Left lung (tissue), 14 donors: ENCODE measurements at places on chromosomes 13 and 19.

GRCh38 chr13:46948338-46948737 is 51.5 kb upstream of the HTR2A start:
- DNase-seq, result no peak

DNA sequence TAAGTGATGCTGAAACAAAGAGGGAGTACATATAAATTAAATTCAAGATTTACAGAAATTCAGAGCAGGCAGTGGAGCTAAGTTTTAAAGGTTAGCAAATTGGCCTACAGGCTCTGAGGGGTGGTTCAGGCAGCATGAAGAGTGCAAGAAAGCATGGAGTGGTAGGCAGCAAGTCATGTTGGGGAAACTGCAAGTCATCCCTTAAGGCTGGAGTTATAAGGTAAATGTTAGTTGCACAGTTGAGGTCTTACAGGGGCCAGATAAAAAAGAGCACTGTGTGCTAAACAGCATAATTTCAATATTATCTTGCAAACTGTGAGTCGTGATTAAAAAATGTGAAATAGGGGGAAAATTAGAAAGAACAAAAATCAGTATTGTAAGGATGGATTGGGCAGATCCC is 106.2 kb downstream of the VWA8 start:
- no peak for DNase-seq

- peak; percentile 70 for DNase-seq
These were observed 33.0 kb downstream of the GJA3 start for GRCh38 chr13:20127562-20128458.

GRCh38 chr13:26895081-26895807 is 134.7 kb upstream of the GPR12 start:
- DNase-seq, result no peak

GRCh38 chr13:29688193-29688592 is 92.7 kb upstream of the SLC7A1 start:
- no peak for DNase-seq

DNA sequence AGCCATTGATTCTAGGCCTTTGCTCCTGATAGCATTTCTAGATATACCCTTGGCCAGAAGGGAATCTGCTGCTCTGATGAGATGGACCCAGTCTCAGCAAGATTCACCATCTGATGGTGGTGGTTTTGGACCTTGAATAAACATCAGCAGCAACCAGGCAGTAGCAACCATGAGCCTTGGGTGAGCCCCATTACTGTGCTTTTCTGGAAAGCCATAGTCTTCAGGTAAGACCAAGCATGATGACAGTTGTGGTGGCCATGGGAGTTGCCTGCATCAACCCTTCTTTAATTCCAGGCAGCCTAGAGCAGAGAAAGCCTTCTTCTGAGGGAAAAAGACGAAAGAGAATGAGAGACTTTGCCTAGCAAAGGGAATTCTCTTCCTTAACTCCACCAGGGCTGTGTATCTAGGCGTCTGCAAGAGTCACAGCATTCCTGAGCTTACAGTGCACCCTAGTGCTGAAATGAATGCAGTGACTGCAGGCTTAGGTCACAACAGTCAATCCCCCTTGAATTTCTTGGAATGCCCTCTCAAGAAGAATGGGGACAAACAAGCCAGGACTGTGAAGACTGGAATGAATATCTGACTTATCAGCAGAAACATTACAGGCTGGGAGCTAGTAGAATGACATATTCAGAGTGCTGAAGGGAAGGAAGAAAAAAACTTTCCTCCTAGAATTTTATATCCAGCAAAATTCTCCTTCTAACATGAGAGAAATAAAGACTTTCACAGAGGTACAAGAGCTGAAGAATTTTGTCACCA is 942.4 kb upstream of the PCDH20 start:
- no peak for DNase-seq

GRCh38 chr13:47081246-47081645 is 184.4 kb upstream of the HTR2A start:
- no peak for DNase-seq

DNA sequence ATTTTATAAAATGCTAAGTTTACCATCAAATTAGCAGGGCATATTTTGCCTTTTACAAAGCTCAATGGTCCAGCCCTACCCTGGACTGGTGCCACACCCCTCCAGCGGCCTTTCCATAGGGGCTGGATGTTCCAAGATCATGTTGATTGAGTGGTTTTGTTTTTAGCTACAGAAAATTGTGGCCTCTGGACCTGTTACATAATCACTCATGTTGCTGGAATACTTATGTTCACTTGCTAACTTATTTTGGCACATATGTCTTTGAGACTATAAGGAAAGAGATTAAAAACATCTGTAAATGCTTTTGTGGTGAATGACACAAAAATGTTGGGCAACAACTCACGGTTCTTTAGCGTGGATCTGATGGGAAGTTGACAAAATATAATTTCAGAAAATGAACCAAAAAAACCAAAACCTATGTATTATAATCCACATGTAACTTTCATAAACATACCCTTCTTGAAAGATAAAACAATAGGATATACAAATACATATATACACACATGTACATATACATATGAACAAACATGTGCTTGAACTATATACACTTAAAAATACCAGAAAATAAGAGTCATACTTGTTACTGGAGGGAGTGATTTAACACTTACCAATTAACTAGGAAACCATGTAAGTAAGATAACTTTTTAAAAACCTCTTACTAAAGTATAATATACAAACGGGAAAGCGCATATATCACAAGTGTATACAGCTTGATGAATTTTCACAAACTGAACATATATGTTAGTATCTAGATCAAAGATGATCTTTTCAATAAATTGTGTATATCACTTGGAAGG is 46.6 kb upstream of the SLC15A1 start:
- peak; percentile 49 for DNase-seq

DNA sequence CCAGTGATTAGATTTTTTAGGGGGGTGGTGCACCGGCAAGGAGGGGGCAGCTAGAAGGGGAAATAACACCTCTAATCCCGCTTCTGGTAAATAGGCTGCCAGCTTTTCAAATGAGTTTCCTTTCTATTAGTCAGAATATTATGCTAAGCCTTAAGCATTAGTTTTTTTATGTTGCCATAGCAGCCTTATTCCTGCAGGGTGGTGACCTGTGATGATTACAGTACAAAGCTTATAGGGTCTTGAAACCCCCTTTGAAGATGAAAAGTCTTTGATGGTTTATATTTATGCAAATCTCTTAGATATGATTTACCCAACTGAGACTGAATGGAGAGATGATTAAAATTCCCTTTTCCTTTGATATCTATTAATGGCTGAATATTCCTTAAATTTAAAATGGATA is 109.8 kb downstream of the ZIC5 start:
- no peak for DNase-seq

DNA sequence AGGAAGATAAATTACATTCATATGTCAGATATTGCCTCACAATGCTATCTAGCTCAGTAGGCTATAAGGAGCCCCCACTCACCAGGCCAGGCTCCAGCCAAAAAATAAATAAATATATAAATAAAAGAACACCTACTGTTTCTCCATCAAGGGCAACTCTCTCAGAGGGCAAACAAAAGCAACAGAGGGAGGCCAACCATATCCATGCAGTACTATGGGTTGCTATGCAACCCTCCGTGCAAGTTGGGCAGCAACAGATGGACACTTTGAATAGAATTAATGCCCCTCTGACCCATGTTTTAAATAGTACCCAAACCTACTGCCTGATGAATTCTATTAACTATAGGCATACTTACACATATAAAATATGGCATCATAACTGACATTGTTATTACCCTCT is 279.8 kb upstream of the EDNRB start:
- no peak for DNase-seq

DNA sequence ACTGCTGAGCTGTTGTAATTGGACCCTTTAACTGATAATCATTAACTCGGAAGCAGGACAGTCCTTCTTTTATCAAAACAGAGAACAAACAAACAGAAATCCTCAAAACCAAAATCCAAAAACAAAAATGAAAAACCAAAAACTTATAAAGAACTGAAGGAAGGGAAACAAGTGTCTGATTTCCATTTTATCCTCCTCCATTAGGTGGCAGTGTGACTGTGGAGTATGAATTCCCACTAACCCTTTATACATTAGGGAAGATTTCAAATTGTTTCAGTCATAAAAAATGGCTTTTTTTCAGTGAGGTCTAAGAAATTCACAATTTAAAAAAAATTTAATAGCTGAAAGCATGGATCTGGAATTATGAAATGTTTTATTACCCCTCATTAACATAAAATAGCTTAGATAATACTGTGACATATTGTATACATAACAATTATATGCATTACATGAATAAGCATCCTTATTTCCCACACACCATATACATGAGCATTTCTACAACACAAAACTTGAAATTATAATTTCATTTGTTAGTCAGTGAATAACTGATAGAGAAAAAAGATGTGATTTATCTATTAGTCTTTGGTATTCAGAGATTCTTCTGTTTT is 1074.3 kb upstream of the PCDH9 start:
- peak; percentile 32 for DNase-seq

DNA sequence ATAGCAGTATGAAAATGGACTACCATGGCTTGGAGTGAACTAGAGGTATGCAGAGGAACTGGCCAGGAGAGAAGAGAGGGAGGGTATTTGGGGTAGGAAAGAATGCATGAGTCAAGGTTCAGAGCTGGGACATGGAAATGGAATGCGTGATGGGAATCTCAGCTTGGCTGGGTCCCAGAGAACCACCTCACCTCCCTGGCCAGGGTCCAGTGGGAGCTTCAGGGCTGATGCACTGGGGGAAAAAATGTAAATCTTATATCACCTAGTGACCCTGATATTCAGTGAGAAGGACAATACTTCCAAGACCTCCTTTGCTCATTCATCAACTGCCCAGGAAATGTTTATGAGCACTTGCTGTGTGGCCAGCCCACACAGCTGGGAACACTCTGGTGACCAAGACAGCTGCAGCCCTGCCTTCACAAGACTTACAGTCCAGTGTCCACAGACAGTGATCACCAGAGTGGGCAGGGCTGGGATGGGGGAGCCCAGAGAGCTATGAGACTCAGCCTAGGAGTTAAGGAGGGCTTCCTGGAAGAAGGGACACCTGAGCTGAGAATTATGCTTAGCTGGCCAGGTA is 12.8 kb downstream of the IGSF23 start:
- DNase-seq, result no peak

GRCh38 chr13:73683746-73684145 is 450.5 kb downstream of the KLF12 start:
- DNase-seq, result no peak

DNA sequence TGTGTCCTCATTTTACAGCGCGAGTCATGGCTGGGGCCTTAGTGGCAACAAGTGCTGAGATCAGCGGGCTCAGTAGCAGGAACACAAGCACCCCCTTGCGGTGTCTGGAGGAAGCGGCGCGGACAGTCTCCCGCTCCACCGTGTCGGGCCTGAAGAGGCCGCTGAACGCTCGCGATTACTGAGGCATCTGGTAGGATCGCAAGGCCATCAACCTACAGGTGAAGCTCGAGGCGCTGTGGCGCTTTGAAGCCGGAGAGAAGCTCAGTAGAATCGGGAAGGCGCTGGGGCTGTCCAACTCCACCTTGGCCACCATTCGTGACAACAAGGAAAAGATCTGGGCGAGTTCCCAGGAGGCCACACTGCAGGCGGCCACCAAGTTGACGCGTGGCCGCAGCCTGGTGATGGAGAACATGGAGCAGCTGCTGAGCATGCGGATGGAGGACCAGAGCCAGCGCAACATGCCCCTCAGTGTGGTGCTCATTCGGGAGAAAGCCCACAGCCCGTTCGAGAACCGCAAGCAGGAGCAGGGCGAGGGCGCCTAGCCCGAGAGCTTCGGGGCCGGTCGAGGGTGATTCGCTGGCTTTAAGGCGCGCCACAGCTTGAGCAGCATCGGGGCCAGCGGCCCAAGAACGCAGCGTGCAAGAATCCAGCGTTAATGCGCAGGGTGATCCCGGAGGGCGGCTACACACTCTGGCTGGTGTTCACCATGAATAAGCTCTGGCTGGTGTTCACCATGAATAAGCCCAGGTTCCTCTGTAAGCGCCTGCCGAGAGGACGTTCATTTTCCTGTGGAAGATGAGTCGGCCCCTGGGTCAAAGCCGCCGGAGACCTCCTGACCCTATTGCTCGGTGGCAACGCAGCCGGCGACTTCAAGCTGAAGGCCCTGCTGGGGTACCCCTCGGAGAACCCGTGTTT is 8.3 kb upstream of the MZF1 start:
- DNase-seq, result peak; percentile 89

DNA sequence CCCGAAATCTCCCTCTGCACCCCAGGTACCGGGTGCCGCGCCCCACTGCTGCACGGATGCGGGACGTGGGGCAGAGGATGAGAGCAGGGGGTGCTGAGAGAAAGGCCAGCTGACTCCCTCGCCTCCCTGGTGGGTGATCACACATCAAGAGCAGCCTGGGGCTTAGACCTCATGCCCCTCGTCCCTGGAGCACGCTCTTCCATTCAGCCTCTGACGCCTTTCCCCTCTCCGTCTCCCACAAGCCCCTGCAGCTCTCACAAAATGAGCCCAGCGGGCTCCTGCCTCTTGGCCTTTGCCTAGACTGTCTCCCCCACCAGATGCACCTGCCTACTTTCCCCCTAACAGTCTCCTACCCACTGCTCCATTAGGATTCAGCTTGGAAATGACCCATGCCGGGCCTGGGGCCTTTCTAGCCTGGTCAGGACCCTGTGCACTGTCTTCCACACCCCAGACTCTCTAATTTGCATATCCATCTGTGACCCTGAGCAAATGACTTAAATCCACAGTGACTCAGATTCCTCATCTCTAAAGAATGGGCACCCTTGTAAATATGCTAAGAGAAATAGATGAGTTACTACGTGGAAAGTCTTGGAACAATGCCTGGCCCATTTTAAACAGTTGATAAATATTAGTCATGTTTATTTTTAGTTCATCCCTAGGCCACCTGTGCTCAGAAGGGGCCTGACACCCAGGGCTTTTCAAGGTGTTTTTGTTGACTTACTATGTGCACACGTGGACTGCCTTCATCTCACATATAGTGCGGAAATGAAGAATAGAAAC is 582 bp upstream of the PTPRH start:
- no peak for DNase-seq

- no peak for DNase-seq
These were observed 921.8 kb downstream of the UQCRFS1 start for GRCh38 chr19:28290963-28291657.

- no peak for DNase-seq
These were observed 792.6 kb upstream of the SLITRK6 start for GRCh38 chr13:86591862-86592261.

GRCh38 chr13:24233351-24233901 is 72.9 kb downstream of the SPATA13 start:
- peak; percentile 74 for DNase-seq

DNA sequence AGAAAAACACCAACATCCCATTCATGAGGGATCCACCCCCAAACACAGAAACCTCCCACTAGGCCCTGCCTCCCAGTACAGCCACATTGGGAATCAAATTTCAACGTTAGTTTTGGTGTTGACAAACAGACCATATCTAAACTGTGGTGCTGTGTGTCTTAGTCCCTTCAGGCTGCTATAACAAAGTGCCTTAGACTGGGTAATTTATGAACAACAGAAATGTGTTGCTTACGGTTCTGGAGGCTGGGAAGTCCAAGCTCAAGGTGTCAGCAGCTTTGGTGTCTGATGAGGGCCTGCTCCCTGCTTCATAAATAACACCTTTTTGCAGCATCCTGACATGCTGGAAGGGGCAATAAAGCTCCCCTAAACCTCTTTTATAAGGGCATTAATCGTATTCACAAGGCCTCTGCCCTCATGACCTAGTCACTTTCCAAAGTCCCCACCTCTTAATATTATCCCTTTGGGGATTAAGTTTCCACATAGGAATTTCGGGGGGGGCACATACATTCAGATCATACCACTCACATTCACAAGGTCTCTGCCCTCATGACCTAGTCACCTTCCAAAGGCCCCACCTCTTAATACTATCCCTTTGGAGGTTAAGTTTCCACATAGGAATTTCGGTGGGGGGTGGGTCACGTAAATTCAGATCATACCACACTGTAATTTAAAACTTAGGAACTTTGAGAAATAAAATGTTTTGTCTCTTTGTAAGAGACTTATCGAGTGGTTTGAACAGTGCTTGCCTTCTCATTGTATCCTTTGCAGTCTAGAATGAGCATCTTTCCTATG is 27.5 kb downstream of the ZNF507 start:
- DNase-seq, result no peak
